H1 (cell line): ENCODE measurements at places on chromosomes 7 and 10.

- no peak for DNase-seq
Measured at GRCh38 chr7:142611566-142612236, 137.6 kb upstream of the PRSS1 start.

DNA sequence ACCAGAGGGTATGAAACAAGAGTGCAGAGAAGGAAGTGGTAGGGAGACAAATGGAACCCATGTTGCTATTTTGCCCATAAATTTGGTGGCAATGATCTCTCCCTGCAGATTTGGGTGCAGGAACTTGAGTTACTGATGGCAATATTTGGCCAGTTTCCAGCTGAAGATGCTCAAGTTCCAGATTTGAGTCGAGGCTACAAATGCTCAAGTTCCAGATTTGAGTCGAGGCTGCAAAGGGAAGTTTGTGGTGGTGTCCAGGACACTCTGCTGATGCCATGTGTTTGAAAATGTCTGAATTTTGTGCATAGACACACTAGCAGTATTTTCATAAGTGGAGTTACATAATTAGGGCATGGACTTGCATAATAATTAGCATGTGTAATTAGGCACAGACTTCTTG, 40.8 kb downstream of the TBXAS1 start:
- DNase-seq = no peak

DNA sequence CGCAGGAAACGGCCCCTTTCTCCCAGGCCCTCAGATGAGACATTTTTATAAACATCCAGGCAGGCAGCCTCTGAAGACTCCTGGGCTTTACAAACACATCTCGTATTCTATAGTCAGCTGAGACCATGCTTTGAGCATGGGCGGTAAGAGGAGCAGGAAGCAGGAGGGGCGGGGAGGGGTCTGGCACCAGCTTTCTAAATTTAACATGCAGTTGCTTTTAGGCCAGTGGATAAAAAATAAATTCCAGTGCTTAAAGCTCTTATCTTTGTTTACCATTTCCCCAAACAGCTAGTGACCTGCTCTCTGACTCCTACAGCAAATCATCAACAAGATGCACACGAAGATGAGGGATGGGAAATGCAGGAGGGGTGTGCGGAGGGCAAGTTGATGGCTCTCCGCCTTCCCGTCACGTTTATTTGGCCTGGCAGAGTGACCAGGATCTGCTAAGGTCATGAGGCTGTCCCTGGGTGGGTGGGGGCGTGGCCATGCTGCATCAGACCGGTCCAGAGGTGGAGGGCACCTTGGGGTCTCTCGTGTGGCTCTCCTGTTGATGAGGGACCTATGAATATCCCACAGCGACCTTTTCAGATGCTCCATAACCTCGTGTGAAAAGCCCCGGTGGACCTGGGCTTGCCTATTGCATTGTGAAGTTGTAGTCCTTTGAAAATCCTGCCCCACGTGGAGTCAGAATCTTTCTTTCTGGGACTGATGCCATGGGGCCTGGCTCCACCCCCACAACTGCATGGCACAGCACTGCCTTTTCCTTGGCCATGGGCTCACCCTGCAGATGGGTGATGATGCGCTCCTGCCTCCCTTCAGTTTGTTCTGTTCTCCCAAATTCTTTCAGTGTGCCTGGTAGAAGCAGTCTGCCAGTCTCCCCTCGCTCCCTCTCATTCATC, 67.5 kb downstream of the PARP12 start:
- DNase-seq = no peak

- peak; percentile 74 for DNase-seq
Measured at GRCh38 chr10:29736366-29737073, 101.7 kb upstream of the SVIL start.

- DNase-seq = no peak
Measured at GRCh38 chr7:17472518-17472917, 174.1 kb downstream of the AHR start.
